GM04504 (cell line): ENCODE measurements at places on chromosomes 13 and 19.

DNA sequence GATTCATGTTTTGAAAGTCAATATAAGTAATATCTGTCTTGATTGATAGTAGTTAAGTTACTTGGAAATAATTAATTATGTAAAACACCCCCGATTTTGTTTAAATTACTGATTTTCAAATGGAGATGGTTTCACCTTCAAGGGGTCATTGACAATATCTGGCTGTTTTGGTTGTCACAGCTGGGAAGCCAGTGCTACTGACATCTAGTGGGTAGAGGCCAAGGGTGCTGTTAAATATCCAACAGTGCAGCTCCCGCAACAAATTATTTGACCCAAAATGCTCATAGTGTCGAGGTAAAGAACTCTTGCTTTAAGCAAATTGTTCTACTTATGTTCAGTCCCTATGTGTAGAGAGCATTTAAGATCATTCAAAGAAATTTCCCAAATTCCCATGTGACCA, 50.6 kb upstream of the PCDH20 start:
- no peak for DNase-seq

DNA sequence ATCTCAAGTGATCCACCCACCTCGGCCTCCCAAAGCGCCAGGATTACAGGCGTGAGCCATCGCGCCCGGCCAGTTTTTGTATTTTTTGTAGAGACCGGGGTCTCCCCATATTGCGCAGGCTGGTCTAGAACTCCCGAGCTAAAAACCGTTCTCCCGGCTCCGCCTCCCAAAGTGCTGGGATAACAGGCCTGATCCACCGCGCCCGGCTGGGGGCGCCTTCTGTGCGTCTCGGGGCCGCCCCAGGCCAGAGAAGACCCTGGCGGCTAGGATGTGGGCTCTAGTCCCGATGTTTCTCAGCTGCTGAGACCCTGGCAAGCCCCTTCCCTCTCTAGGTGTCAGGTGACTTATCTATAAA, 3.6 kb downstream of the ARHGAP45 start:
- DNase-seq: no peak

DNA sequence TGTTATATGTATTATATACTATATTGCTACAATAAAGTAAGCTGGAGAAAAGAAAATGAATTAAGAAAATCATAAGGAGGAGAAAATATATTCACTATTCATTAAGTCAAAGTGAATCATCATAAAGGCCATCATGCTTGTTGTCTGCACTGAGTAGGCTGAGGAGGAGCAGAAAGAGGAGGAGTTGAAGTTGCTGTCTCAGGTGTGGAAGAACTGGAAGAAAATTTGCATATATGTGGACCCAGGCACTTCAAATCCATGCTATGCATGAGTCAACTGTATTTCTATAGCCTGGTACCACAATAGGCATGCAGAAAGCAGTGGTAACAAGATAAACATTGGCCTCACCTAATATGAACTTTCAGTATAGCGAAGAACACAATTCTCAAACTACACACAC, 135.9 kb upstream of the SGCG start:
- no peak for DNase-seq

DNA sequence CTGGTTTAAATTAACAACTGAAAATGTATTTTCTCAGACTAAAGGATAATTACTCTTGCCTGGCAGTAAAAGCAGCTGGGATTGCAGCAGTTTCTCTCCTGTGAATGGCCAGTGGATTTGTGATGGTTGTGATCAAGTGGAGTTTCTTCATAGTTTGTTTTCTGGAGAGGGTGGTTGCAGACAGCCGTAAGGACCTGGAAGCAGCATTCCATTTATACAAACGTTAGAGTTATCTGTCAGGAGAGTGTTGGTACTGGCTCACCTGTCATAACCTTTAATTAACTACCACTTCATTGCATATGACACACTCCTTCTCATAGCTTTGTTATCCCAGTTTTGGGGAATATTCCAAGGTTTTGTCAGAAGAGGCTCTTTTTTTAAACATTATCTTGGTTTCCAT, 258.4 kb upstream of the SLC10A2 start:
- DNase-seq: no peak

GRCh38 chr13:100941377-100942368, 267.1 kb upstream of the TMTC4 start:
- DNase-seq: no peak

DNA sequence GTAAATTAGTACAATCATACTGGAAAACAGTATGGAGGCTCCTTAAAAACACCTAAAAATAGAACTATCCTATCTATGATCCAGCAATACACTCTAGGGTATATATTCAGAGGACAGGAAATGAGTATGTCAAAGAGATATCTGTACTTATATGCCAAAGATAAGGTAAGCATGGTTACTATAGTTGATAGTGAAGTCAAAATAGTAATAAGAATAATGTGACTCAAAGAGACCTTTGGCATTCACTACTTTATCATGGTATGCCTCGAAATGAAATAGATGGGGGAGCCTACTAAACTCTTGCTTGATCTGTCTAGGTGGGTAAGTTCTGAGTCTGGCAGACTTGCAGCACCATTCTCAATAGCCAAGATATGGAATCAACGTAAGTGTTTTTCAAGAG, 30.3 kb downstream of the FXYD5 start:
- no peak for DNase-seq

DNA sequence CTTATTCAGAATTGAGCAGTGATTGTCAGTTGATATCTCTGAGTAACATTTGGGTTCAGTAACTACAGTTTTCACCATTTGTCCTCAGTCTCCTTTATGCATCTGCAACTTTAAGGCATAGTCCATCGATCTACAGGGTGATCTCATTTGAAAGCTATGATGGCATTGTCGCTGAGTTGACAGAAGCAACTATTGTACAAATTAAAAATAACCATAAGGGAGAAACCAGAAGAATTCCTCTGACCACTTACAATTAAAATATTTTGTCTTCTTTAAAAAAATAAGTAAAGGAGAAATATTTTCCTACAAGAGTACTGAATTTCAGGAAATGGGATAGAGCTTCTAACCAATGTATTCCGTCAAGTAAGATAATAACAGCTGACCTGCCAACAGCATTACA, 30.6 kb downstream of the RAP2A start:
- no peak for DNase-seq

GRCh38 chr13:50382951-50383350, 367.7 kb downstream of the KCNRG start:
- no peak for DNase-seq

GRCh38 chr19:12938779-12939601, 581 bp downstream of the CALR start:
- DNase-seq: no peak

DNA sequence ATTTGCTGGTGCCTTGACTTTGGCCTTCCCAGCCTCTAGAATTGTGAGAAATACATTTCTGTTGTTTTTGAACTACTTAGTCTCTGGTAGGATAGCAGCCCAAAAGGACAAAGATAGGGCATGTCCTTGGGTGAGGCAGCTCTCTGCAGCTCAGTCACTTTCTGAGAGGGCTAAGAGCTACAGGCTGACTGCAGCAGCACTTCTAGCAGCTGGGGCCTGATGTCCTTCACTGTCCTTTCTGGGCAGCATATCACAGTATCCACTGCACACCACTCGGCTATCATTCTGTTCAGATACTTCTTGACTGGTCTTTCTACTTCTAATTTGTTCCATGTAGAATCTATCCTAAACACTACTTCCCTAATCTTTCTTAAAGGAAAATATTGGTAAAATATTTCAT, 68.5 kb upstream of the CLDN10 start:
- DNase-seq: no peak

GRCh38 chr13:100895651-100896050, 221.1 kb upstream of the TMTC4 start:
- no peak for DNase-seq

- DNase-seq: no peak
Observed at GRCh38 chr13:58329746-58330145, 698.2 kb downstream of the PCDH17 start.

DNA sequence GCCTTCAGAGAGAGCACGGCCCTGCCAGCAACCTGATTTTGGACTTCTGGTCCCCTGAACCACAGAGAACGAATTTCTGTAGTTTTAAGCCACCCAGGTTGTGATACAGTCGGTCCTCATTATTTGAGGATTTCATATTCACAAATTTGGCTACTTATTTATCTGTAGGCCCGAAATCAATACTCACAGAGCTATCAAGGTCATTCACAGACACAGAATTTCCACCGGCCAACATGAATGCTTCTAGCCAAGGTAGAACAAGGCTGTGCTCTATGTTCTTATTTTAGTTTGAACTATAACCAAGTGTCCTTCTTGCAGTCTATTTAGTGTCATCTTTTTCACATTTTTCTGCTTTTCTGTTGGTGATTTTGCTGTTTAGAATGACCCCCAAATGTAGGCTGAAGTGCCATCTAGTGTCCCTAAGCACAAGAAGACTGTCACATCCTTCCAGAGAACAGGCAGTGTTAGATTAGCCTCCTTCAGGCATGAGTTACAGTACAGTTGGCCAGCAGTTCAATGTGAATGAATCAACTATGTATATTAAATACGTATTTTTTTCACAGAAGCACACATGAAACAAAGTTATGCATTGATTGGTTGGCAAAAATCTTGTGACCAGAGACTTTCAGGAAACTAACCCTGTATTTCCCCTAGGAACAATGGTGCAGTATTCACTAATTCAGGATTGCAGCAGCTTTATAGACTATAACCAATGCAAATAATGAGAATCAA, 63.5 kb downstream of the C13orf42 start:
- DNase-seq: no peak
